H54 (cell line): ENCODE measurements at places on chromosomes 7 and 10.

- no peak for DNase-seq
These were observed 112.0 kb downstream of the PDE1C start for GRCh38 chr7:31958226-31958625.

GRCh38 chr10:95547791-95548435, 13.3 kb downstream of the SORBS1 start:
- DNase-seq, result no peak

DNA sequence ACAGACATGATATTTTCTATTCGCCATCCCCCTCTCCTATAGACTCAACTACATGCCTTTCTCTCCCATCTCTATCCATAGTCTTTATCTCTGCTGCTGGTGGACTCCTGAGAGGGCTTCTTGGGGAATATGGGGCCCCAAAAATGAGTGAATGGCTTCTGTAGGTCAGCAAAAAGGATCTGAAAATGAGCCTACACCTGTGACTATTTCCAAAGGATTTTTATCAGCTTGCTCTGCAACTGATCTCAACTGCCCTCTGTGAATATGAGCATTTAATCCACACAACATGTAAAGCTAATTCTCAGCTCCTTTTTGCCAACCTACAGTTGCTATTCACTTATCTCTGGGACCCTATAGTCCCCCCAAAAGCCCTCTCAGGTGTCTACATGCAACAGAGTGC, 36.2 kb downstream of the PRSS2 start:
- DNase-seq, result no peak

- no peak for DNase-seq
These were observed 3.8 kb downstream of the PTER start for GRCh38 chr10:16440396-16441133.

DNA sequence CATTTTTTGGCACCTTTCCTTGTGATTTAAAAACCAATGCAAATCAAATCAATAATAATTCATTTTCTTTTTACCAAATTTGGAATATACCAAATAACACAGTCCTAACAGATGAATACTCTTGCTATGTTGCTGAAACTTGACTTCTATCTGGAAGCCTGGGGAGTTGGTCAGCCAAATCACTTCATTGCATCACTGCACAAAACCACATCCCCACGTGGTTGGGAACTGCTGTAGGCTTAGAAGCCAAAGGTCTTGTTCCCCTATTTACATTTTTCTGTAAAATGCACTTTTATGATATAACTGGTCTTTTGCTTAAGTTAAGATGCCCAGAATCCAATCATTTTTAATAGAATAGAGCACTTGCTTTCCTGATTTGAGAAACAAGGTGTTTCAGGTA, 15.2 kb downstream of the GPR85 start:
- no peak for DNase-seq

- no peak for DNase-seq
These were observed 12.5 kb upstream of the DDIT4 start for GRCh38 chr10:72260976-72261783.

DNA sequence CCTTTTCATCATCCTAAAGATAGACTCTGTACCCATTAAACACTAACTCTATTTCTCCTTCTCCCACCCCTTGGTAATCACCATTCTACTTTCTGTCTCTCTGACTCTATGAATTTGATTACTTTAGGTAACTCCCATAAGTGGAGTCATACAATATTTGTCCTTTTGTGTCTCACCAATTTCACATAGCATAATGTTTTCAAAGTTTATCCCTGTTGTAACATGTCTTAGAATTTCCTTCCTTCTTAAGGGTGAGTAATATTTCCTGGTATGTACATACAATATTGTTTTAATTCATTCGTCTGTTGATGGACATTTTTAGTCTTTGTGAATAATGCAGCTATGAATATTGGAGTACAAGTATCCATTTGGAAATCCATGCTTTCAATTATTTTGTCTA, 50.9 kb upstream of the CDCA7L start:
- DNase-seq, result no peak

DNA sequence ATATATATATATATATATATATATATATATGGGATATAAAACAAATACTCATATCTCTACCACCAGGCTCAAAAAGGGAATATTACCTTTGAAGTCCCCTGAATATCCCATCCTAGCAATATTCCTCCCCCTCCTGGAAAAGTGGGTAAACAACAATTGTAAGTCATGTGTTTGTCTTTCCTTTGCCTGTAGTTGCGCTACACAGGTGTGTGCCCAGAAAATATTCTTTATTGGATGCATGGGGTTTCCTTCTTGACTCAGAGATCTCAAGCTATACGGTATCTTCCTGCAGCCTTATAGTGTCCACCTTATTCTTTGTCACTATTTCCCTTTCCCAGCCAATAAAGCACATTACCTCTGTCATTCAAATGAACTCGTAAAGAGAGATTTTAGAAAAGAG, 54.2 kb downstream of the MET start:
- DNase-seq, result no peak

DNA sequence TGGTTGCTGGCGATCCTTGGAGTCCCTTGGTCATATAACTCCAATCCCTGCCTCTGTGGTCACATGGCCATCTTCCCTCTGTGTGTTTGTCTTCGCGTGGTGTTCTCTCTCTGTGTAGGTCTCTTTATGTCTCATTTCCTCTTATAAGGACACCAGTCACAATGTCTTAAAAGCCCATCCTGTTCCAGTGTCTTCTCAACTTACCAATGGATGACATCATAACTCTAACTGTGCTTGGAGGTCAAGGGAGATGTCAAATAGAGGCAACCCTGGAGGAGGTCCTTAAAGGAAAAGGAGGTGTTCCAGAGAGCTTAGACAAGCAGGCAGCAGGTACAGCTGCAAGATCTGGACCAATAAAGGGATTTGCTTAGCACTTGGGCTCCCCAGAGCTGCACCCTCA, 143.0 kb downstream of the BUB3 start:
- no peak for DNase-seq

DNA sequence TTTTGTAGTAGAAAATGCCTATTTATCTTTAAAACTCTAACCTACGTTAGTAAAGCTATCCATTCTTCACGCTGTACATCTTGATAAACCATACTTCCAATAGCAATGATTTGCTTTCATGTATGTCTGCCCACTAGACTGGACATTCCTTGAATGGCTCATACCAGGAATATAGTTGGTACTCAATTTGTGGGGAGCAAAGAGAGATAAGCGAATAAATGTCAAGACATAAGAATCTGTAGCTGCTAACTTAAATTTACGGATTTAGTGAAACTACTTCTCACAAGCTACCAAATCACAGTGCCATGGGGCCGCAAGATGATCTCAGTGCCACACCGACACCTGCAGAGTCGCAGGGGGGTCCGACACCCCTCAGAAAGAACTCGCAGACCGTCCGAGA, 763 bp upstream of the RALA start:
- DNase-seq, result no peak
